Gastrocnemius medialis (tissue), 4 donors: ENCODE measurements at places on chromosomes 5 and 9. TPM values are rescaled to one million over a fixed set of nuclear protein-coding genes. Genes with fewer than 3 reads are reported as not detected.

IFNK gene
- not detected for total RNA-seq

IRX1 gene
- not detected for total RNA-seq

GRCh38 chr5:57601996-57602395 lies 119.4 kb upstream of the ACTBL2 start:
- no peak for DNase-seq

DNA sequence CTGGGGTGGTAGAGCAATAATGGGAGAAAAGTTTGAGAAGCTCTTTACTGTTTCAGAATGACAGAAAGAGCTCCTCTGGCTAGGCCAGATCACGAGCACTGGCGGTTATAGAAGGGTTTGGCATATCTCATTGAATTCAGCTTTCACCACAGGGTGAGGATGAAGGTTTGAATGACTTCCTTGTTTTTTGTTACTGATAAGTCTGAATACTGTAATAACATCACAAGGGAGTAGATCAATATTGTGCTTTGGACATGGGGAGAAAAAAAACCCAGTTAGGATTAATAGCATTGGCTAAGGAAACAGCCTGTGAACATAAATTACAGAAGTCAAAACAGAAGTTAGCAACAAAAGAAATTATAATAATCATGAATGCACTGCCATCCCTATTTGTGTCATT lies 9.4 kb downstream of the PHAX start:
- no peak for DNase-seq

DNA sequence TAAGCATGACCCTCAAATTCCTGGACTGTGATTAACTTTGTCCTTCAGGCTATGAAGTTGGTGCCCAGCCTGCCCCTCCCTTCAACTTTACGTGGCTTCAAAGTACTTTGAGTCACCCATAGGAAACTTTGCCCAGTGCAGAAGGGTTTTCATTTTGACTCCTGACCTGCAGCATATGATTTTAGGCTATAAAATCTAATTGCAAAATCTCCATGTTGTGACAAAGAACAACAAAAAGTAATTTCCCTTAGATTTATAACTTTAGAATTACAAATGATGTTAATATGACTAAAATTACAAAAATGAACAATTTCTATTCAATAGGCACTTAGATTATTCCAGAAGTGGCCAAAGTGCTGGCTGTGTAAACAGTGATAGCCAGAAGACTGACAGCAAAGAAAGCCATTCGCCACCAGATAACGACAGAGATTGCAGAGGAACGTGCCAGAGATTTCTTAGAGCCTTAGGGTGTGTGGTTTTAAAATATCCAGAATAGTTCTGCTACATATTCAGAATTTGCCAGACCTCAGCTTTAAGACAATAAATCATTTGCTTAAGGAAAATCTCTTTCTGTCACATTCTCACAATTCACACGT lies 197.4 kb downstream of the SEMA5A start:
- no peak for DNase-seq

DNA sequence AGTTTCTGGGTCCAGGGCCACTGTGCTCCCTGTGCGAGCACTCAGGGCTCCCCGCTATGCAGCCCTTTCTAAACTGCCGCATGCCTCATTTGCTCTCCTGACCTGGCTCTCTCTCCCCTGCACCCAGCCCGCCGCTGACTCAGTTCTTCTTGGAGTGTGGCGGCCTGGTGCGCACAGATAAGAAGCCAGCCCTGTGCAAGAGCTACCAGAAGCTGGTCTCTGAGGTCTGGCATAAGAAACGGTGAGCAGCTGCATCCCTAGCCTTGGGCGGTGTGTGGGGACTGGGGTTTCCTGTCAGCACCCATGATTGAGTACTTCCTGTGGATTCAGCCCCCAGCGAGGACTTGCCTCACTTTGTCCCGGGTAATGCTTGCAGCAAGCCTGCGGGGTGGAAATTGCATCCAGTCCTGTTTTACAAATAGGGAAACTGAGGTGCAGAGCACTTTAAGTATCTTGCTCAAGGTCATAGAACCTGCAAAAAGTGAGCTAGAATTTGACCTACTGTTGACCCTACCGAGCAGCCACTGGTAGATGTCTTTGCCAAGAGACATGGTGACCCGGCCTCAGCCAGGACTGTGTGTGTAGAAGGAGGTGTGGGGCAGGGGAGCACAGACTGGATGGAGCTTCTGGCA lies 27.9 kb downstream of the USP20 start:
- no peak for DNase-seq

DNA sequence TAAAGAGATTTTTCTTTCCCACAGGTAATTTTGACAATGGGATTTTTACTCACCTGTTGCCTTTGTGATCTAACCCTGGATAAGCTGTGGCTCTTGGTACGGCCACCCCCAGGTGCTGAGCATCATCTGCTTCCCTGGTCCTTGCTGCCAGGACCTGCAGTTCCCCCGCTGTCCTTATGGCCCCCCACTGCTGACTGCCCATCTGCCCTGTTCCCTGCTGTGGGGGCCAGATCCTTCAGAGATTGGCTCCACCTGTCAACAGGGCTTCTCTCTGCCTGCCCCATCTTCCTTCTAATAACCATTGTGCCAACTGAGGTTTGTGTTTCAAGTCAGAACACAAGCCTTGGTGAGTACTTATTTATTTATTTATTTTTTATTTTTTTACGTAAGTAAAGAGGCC lies 183.3 kb downstream of the MAPKAP1 start:
- DNase-seq: no peak
